ENCODE measurements at places on chromosomes 13 and 19.
A peak's percentile ranks its signal among the peaks of the same experiment; 100 is the strongest.

GRCh38 chr19:7098701-7099596, 29.4 kb downstream of the ZNF557 start:
- peak; percentile 60 for DNase-seq

- DNase-seq = no peak
These were observed 54.6 kb downstream of the NAA16 start for GRCh38 chr13:41365631-41366030.

- no peak for DNase-seq
These were observed 30.7 kb downstream of the ERICH6B start for GRCh38 chr13:45584816-45585215.

DNA sequence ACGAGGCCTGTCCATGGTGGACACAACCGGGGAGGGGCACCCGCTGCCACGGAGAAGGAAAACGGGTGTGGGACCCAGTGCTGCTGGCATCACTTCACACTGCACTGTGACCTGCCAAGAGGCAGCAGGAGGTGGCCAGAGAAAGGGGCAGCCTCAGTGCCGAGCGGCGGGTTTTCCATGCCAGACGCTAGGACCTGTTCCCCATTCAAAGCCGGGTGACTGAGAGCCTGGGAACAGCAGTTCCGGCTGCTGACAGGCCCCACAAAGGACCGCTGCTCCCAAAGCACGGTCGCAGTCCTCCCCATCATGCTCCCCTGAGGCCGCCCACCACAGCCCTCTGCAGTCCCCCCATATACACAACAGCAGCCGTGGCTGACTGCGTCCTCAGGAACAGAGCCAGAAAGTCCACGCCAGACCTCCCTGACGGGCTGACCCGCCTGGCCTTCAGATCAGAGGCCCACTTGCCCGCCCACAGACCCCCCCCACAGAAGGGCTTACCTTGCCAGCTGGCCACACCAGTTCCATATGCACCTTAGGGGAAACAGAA, 5.4 kb downstream of the AKAP8 start:
- DNase-seq = no peak

DNA sequence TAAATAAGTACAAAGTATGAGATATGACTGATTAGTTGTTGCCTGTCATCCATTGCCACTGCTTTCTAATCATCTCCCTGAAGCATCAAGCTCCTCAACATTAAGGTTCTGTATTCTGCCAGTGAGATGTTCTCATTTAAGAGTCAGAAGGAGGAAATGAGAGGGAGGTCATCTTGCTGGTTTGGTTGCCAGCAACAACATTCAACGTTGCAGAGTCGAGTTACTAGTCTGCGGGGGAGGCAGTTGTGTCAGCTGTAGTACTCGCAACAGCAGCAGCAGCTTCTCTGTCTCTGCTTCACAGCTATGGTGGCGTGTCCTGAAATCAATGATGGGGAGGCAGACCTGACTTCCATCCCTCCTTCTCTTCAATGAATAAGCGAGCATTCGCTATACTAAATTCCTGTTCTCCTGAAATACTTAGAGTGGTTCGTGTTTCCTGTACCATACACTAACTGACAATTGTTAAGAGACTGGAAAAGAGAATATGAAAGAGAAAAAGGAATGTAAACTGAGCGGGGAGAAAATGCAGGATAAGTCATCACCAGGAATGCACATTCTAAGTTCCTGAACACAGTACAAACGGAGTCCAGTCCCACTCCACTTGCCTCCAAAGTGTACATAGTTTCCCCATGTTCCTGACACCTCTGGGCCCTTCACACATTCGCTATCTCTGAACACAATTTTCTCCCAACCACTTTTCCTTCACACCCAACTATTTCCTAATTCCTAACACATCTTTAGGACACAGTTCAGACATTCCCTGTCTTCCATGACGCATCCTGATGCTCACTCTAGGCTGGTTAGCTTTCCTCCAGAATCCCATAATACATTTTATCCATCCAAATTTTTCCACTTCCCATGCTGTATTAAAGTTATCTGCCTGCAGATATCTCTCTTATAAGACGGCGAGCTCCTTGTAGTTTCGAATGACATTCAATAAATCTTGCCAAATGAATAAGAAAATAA, 263.0 kb downstream of the KLF12 start:
- no peak for DNase-seq
